ENCODE measurements at places on chromosomes 16 and 17. TPM values are rescaled to one million over a fixed set of nuclear protein-coding genes. Genes with fewer than 3 reads are reported as not detected.

CACNA1G gene
- total RNA-seq, result 0.05 TPM

DPEP1 gene
- total RNA-seq, result 0.60 TPM

EXOSC6 gene
- total RNA-seq, result 45.1 TPM

TNFSF12 gene
- total RNA-seq, result 0.66 TPM

CTRB2 gene
- total RNA-seq, result 0.26 TPM

MYH11 gene
- total RNA-seq, result not detected

SPATA22 gene
- total RNA-seq, result not detected

ADORA2B gene
- 49.8 TPM for total RNA-seq

SBK1 gene
- 0.03 TPM for total RNA-seq

SPN gene
- 1.8 TPM for total RNA-seq

MYH3 gene
- total RNA-seq, result 0.98 TPM

KRT31 gene
- total RNA-seq, result not detected

CCL1 gene
- not detected for total RNA-seq

TEKT5 gene
- total RNA-seq, result not detected

Data from A375 (cell line).